ENCODE measurements at places on chromosomes 13 and 19.

- no peak for DNase-seq
Observed at GRCh38 chr13:78198821-78199220, 280.2 kb upstream of the EDNRB start.

GRCh38 chr13:45206340-45206739, 5.5 kb upstream of the KCTD4 start:
- DNase-seq, result no peak

DNA sequence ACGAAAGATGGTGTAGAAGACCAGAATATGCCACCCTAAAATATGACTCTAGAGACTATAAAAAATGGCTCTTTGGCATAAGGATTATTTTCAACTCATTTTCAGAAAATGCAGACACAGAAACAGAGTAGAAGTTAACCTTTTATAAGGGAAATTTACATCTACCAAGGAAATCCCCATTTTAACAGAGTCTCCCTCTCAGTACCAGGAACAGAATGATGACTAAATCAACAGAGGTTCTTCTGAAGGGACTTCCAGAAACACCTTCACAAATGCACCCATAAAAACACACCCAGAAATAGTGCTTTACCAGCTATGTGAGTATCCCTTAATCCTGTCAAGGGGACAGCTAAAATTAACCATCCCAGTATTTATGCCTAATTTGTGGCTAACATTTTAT, 29.1 kb downstream of the PLPP2 start:
- DNase-seq, result no peak

DNA sequence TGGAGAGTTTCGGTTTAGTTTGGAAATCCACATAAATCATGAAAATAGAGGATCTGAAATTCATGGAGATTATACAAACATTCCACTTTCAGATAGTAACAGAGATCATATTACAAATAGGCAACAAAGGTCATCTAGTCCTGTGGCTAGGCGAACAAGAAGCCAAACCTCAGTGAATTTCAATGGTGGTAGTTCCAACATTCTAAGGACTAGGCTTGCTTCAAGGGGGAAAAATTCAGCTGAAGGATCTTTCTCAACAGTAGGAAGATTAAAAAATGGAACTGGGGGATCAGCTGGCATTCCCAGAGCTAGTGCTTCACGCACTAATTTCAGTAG, 47.0 kb downstream of the FOXO1 start:
- DNase-seq, result no peak

DNA sequence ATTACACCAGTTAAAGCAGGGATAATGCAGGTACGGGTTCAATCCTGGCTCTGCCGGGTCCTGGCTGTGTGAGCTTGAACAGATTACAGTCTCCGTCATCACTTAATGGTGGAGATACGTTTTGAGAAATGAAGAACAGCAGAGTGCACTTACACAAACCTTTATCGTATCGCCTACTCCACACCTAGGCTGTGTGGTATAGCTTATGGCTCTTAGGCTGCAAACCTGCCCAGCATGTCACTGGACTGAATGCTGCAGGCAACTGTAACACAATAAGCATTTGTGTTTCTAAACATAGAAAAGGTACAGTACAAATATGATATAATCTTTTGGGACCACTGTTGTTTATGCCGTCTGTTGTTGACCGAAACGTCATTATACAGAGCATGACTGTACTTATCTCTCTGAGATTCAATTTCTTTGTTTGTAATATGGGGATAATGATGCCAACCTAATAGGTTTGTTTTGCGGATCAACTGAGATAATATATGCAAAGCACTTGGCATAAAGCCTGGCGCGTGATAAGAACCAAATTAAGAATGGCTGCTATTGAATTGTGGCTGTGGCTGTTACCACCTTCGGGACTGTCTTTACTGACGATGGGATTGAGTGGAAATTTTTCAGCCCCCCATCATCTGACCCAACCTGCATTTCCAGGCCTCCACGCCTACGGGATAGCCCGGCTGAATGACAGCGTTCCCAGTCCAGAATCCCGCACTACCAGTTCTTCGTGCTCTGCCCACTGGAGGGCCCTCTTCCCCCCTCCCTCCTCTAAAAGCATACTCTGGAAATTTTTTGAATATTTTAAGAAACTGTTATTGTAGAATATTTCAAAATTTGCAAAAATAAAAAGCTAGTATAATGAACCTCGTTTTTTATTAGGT, 11.2 kb downstream of the KRTDAP start:
- no peak for DNase-seq

DNA sequence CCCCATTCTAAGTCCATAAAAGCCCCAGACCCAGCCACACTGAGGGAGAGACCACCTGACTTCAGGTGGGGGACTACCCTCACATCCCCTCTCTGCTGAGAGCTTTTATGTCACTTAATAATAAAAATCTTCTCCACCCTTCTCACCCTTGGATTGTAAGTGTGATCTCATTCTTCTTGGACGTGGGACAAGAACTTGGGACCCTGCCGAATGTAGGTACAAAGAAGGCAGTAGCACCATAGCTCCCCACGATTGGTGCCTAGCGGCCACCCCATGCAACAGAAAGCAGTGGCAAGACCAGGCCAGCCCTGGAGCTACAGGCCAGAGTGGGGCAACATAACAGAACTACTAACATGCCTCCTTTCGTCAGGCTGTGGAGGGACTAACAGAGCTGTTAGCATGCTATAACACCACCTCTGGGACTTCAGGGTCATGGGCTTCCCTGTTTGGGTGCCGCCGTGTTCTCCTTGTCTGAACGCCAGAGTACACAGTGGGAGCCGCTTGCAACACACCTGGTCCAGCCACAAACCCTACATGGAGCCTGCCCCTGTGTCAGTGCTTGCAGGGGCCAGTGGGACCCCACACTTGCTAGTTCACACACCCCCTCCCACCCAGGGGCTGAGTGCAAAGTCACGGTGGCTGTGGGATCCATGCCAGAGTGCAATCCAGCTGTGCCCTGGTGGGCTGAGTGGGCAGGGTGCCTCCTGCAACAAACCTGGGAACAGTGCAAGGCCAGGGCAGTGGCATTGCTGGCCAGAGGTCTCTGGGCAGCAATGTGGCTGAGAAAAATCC, 5.2 kb upstream of the FBXO17 start:
- DNase-seq, result no peak

DNA sequence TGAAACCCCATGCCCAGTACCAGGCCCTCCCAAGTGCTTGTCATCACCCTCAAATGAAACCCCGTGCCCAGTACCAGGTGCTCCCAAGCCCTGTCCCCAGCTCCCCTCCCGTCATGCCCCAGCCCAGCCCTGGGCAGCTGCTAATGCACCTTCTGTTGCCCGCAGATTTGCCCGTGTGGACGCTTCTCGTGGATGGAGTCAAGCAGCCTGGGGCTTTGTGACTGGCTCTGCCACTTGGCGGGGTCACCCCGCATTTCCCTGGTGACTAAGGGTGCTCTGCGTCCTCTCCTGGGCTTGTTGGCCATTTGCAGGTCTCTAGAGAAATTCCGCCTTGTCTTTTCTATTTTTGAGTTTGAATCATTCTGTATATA, 82.7 kb downstream of the ATP11A start:
- no peak for DNase-seq

DNA sequence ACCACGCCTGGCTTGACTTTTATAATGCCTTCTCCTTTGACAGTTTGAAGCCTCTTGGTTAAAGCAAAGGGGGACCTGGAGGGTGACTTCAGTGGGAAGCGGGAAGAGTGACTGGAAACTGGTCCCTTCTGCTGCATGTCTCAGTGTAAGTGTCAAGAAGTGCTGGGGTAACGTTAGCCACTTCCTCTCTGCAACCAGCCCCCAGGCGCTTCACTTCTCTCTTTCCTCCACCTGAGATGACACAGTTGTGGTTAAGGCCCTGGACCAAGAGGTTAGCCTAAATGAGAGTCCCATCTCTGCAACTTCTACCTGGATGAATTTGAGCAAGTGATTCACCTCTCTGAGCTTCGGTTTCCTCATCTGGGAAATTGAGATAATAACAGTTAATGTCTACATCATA, 16.3 kb downstream of the LEUTX start:
- DNase-seq, result no peak

- DNase-seq, result no peak
Observed at GRCh38 chr13:50574731-50575130, 268.8 kb downstream of the DLEU7 start.

GRCh38 chr19:39409208-39410016, 2.8 kb downstream of the ZFP36 start:
- peak; percentile 38 for DNase-seq

- no peak for DNase-seq
Observed at GRCh38 chr13:47901441-47901840, 99.6 kb downstream of the SUCLA2 start.

DNA sequence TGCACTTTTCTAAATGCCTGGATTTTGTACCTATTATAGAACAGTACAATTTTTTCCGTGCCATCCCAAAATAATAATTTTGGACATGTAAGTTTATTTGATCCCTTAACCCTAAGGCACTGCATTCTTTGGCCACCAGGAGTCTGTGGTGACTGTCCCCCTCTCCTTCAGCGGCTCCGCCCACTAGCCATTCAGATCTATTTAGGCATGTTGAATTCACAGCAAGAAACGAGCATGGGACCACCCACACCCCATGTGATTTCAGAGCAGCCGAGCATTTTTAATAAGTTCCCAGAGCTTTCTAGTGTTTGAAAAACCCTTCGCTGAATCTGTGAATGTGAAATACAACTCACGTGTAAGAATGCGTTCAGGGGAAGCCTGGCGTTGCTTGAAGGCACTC, 567.5 kb downstream of the MYO16 start:
- DNase-seq, result no peak

GRCh38 chr19:18865106-18865972, 30.6 kb downstream of the CERS1 start:
- DNase-seq, result no peak

DNA sequence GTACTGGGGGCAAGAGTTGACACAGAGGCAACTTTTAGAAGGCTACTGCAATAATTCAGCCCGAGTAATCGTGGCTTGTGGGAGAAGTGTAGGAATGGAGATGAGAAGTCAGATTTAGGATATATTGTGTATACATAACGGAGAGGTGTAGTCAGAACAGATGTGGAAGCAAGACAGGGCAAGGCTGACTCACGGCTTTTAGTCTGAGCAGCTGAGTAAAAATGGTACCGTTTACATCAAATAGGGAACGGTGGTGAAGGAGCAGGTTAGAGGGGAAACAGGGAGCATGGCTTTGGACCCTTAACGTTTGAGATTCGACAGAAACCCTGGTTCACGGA, 796 bp upstream of the LSM14A start:
- no peak for DNase-seq

DNA sequence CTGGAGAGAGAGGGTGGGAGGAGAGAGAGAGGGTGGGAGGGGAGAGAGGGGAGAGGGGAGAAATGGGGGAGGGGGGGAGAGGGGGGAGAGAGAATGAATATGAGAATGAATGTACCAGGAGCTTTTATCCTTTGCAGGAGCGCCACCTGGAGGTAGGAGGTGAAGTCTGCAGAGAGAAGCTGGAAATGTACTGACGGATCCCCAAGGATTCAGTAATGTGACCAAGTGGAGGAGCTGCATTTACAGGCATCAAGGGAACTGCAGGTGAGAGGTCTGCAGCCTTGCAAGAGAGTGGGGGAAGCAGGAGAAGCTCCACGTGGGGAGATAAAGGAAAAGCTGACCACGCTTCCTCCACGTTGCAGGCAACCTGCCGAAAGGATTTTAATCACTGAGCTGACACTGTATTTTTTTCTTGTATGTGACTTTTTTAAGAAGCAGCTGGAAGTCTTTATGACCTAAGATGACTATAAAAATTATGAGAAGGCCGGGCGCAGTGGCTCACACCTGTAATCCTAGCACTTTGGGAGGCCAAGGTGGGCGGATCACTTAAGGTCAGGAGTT, 33.7 kb downstream of the VSTM1 start:
- DNase-seq, result no peak

GRCh38 chr13:42173789-42174343, 98.1 kb upstream of the AKAP11 start:
- DNase-seq, result no peak

GRCh38 chr19:11375143-11375948, 880 bp downstream of the SWSAP1 start:
- DNase-seq, result no peak

DNA sequence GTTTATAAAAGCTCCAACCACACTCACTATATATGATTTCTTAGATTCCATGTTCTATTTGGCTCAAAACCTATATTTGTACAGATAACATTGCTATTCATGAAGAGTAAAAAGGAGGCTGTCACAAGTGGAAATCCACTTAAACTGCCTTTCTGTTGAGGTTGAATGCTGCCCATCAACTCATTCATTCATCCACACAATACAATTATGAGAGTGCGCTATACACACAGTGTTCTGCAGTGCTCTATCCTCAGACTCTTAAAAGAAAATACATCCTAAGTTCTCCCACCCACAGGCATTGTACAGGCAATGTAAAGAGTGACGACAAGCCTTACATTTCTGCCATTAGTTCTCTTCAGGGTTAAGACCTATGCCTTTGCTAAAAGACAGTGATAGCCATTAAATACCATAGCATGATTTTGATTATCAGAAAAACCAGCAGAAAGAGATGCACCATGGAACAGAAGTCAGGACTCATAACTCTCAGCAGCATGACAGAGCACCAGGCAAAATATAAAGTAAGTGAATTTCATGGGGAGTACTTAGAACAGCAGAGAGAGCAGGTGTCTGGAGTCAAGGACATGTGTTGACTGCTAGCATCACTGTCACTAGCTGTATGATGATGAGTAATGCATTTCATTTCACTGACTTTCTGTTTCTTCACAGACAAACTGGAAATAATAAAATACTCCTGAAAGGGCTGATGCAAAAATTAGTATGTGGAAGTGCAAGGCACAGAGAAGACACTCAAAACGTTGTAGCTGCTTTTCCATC, 218.0 kb downstream of the RBM26 start:
- no peak for DNase-seq

GRCh38 chr13:25677956-25678355, 306.2 kb downstream of the ATP8A2 start:
- no peak for DNase-seq

DNA sequence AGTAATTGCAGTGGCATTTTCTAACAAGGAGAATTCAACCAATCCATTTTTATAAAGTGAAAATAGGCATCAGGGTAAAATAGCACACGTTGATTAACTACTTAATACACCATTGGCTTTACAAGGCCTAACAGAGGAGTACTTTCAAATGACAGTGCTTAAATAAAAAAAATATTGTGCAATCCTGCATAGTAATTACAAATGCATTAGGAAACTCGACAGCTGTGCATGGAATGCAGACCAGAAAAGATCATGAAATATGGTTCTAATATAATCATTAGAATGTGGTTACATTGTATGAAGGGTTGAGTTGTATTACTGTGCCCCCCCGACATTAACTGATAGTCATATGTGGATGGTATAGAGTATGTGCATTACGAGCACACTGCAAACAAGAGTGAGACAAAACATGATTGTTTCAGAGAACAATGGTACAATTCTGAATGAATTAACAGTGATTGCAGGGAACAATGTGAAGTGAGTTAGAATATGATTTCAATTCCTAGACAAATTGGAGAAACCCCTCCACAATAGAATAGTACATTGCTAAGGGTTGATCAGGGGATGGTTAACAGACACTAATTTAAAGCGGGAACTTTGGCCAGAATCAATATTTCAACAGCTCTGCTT, 270.6 kb downstream of the GPC5 start:
- DNase-seq, result no peak

- DNase-seq, result no peak
Observed at GRCh38 chr13:43156916-43157315, 133.5 kb downstream of the DNAJC15 start.
